T follicular helper cell (primary cell): ENCODE measurements at places on chromosomes 5 and 9.

GRCh38 chr9:99833735-99834134 lies 12.1 kb downstream of the NR4A3 start:
- DNase-seq: no peak

- no peak for DNase-seq
Measured at GRCh38 chr9:7799944-7800285, 337 bp upstream of the DMAC1 start.

- no peak for DNase-seq
Measured at GRCh38 chr5:161274951-161275350, 271.6 kb downstream of the GABRB2 start.

DNA sequence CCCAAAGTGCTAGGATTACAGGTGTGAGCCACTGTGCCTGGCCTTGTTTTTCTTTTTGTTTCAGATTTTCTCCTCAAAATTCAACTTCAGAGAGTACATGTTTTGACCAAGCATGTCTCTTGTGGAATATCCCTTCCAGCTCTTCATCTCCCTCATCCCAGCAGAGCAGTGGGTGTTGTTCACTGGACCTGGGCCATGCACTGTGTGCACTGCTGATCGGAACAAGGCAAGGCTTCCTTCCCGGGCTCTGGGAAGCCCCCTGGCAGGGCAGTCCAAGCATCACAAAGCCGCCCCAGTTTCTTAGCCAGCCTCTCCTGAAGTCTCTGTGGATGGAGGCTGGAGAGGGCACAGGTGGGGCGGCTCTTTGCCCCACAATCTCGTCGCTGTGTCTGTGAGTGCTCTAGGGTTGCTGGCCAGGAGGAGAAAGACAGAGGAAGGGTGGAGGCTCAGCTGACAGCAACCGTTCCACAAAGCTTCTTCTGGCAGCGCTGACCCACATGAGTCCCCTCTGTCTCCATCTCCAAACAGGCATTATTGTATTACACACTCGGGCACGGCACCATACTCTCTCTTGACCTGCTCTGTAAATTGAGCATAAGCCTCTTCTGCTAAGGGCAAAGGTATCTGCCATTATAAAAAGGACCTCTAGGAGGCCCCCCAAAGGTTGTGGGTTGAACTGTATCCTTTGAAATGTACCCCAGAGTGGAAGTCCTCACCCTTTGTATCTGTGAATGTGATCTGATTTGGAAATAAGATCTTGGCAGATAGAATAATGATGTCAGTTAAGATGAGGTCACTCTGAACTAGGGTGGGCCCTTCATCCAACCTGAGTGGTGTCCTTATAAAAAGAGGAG lies 89.6 kb downstream of the TARS1 start:
- DNase-seq: no peak

GRCh38 chr9:127640908-127641545 lies 28.9 kb downstream of the STXBP1 start:
- DNase-seq: no peak

GRCh38 chr5:173453167-173453566 lies 125.0 kb upstream of the STC2 start:
- DNase-seq: no peak

DNA sequence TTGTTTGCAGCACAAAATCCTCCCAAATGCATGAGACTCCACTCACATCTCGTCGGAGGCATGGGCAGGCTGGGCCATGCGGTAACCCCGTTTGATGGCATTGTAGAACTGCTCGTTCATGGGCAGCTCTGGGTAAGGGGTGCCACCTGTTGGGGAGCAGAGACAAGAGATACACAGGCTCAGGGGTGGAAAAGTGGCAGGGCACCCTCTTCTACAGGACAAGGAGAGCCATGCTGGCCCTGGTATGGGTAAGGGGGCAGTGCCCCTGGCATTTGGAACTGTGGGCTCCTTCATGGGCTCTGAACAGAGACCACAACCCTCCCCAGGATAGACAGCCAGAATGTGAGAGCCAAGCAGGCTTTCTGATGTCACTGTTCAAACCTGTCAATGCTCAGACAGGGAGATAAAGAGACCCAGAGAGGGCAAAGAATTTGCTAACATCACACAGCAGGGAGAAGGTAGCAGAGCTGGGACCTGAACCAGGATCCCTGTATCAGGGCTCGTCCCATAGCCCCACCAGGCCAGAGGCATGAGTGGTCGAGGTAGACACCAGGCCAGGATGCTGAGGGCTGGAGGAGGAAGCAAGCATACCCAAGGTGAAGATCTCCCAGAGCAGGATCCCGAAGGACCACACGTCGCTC lies 33.2 kb upstream of the CSF1R start:
- DNase-seq: no peak

DNA sequence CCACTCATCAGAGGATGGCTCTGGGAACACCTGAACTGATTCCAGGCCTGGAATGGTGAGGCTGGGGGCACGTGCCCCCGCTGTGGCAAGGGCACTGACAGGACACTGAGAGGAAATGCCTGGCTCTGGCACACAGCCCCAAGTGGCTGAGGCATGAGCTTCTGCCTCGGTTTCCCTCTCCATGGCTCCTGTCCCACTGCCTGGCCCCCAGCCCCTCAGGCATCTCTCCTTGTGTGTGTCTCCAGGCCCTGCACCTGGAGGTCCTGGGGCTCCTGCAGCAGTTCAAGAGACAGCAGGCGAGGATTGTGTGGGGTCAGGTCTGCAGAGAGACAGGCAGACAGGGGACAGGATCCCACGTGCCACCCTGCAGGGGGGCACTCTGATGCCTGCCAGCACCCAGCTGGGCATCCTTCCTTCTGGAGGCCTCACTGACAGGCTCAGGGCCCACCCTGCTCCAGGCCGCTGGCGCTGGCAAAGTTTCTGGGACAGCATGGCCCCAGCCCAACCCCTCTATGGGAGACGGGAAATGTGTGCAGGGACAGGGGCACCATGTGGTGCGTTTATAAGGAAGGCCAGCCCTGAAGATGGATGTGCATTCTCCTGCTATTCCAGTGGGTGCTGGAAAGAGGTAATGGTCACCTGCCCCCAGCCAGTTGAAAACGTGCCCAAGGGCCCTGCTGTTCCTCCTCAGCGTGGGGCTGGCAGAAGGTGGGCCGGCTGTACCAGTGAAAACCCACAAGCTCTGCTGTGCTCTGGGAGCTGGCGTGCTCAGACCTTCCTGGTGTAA lies 66.0 kb downstream of the RASGEF1C start:
- DNase-seq: no peak

DNA sequence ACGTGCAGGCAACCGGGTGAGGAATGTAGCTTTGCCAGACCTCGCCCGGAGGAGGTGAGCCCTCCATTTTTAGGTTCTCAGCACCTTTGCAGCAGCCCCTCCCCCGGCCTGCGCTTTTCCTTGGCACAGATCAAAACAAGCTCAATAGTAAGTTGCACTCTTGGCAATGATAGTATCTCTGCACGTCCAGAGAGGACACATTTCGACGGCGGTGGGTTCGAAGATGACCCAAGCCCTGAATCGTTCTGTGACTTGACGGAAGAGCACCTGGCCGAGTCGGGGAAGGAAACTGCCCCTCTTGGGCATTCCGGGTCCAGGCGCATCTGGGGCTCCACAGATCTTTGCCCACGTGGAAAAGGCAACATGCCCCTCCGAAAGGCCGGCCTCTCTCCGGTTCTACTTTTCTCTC lies 904 bp downstream of the GDNF start:
- no peak for DNase-seq

DNA sequence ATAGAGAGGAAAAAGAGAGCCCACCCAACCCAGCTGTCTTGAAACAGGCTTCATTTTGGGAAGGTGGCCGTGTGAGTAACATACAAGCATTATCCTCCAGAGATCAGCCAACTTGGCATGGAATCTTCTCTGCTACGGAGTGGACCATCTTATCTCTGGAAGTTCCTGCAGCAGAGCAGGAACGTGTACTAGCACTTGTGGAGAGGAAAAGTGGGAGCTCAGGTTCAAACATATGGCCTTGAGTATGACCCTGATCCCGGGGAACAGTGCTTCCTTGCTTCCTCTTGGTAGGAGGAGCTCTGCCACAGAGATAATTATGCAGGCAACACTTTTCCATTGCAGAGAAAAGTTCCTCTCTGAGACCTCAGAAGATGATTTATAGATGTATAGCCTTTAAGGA lies 490.4 kb upstream of the ACO1 start:
- DNase-seq: no peak

- no peak for DNase-seq
Measured at GRCh38 chr9:27423915-27424710, 100.0 kb upstream of the IFNK start.

DNA sequence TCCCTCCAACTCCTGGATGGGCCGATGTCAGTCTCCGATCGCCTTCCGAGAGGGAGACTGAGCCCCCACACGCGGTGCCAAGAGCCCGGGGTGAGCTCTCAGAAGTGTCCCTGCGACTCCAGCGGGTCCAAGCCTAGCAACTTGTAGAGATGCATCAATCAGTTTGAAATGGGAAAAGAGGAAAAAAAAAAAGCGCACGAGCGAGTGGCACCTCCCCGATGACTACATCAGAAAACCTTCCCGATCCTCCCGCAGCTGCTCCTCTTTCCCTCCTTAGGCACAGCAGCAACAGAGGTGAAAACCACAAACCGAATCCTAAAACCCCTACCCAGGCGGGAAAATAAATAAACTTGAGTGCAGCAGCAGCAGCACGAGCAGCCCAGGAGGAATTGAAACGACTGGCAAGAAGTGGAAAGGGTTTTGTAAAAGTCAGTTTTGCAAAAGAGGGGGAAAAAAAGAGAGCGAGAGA lies 1.0 kb upstream of the EFNA5 start:
- DNase-seq: no peak

- no peak for DNase-seq
Measured at GRCh38 chr9:29740518-29740917, 2167.2 kb upstream of the C9orf72 start.

GRCh38 chr5:138180183-138180782 lies 1.4 kb downstream of the KIF20A start:
- DNase-seq: no peak

DNA sequence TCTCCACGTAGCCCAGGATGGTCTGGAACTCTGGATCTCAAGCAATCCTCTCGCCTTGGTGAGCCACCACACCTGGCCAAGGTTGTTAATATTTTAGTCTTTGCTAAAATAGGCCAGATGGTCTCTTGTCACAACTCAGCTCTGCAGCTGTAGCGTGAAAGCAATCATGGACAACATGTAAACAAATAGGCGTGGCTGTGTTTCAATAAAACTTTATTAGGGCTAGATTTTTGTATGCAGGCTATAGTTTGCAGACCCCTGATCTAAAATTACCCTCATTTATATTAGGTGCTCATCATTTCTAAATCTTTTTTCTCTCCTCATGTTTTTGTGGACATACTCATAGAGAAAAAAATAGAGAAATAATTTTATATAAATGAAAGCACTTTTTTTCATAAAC lies 72.1 kb upstream of the SLC28A3 start:
- no peak for DNase-seq

DNA sequence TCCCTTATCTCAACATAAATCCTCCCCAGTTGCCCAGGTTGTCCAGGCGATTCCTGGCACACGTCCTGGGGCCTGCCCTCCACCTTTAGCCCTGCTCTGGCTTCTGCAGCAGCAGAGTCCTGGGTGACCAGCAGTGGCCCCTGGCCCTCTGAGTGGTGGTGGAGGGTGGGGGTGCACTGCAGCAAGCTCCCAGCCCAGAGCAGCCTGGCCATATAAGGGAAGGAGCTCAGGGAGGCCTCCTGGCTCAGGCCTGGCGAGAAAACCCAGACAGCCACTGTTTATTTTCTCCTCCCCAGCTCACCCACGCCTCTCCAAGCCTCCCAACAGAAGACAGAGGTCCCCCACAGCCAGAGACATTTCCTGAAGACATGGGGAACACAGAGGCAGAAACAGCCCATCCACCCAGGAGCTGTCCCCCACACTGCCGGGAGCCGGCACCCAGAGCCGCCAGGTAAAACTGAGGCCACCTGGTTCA lies 44.7 kb upstream of the IL17B start:
- DNase-seq: no peak

DNA sequence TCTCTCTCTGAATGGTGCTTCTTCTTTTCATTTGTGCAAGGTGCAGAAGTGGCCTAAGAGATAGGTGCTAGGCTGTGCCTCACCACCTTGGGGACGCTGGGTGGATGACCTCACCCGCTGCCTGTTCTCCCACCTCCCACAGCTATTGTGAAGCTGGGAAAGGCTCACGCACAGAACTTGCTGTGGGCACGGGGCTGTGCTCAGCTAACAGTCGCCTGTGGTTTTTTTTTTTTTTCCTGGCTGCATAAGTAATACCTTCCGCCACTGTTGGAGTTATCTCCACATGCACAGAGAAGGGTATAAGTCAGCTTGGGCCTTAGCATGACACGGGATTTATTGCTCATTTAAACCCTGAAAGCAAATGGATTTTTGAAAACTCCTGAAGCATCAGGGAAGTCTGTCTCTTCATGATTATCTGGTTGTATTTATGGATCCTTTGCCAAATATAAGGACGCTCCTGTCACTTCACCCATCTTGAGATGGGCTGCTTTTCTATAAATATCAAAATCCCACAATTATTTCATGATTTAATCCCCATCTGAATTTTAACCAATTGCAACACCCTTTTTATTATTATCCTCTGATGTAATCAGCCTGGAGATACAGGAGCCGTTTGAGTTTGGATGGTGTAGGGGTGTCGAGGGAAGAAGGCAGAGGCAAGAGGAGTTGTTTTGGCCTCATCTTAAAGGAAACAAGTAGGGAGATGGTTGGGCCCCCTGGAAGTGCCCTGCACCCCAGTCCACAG lies 9.0 kb downstream of the DBH start:
- DNase-seq: no peak

- DNase-seq: no peak
Measured at GRCh38 chr5:140205952-140206351, 31.0 kb downstream of the CYSTM1 start.

DNA sequence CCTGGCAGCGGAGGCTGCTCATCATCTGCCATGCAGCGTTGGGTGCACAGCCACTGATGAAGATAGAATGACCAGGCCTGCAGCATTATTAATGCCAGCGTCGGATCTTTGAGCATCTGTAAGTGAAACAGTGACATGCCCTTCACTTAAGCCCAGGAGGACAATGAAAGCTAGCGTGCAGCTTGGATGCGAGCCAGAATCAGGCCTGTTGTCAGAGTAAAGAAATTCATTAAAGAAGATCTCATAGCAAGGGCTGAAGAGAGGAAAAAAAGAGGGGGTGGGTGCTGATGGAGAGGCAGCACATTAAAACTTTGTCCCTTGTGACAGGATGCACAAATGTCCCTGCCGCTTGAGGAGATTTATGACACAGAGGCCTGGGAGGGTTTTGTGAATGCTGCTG lies 186.1 kb upstream of the MAST4 start:
- DNase-seq: no peak

GRCh38 chr5:73841641-73842040 lies 215.6 kb downstream of the ARHGEF28 start:
- DNase-seq: no peak

DNA sequence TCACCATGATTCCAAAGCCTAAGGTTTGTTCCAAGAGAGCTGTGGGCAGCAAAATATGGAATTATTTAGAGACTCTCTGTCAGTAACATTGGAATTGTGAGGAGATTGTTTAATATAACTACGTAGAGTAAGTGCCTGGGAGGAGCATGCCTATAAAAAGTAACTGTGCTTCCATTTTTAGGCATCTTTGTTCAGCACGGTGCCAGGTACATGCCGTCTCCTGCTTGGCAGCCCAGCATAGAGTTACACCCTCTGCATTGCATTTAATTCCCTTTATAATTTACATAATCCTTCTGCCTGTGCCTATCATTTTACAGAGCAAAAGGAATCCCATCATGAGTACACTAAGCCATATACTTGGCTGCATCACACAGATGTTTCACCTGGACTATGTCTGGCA lies 32.1 kb upstream of the ALDH1A1 start:
- DNase-seq: no peak

- no peak for DNase-seq
Measured at GRCh38 chr5:170268884-170269283, 28.7 kb downstream of the LCP2 start.

- no peak for DNase-seq
Measured at GRCh38 chr9:7332780-7333179, 466.8 kb downstream of the DMAC1 start.

GRCh38 chr5:56900858-56901578 lies 8.4 kb upstream of the SETD9 start:
- DNase-seq: peak; percentile 4
